ENCODE measurements at places on chromosomes 12 and 14.

GRCh38 chr14:36580856-36581831 lies 1.3 kb downstream of the NKX2-8 start:
- peak; percentile 27 for DNase-seq

GRCh38 chr12:31797230-31797872 lies 68.5 kb upstream of the AMN1 start:
- no peak for DNase-seq

- peak; percentile 18 for DNase-seq
Measured at GRCh38 chr14:94540031-94540794, 21.0 kb upstream of the SERPINA4 start.

DNA sequence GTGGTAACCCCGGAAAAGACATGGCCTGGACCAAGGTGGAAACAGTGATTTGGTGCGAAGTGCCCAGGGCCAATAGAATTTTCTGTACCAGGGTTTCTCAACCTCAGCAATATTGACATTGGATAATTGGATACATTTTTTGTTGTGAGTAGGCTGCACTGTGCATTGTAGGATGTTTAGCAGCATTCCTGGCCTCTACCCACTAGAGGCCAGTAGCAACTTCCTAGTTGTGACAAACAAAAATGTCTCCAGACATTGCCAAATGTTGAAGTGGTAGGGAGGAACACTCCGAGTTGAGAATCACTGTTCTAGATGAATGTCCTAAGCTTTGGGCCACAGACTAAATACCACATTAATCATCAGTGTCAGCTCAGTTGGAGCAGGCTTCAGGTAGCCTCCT lies 6.2 kb upstream of the CGRRF1 start:
- DNase-seq, result peak; percentile 21

DNA sequence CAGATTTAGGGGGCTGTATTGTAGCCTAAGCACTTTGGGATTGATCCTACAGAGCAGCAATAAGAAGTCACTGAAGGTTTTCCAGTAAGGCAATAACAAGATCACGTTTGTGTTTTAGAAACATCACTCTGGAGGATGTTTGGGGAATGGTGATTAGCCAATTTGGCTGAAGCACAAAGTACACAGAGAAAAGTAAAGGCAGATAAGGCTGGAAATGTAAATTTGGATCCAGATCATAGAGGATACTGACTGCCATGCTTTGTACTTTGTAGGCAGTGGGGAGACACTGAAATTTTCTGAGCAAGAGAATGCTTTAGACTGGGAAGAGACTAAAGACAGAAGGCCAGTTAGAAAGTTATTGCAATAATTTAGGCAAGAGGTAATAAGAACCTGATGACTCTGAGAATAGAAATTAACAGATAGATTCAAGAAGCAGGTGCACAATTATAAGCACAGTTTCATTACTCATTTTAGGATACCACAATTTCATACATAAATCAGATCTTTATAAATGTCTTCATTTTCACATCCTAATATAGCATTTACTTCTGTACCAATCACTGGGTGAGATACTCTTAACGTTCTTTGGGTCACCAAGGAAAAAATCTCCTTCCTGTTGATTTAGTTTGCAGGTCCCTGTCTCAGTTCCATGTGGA lies 314.5 kb upstream of the GARIN6 start:
- DNase-seq, result peak; percentile 1

GRCh38 chr12:63382930-63383329 lies 231.9 kb upstream of the AVPR1A start:
- no peak for DNase-seq

DNA sequence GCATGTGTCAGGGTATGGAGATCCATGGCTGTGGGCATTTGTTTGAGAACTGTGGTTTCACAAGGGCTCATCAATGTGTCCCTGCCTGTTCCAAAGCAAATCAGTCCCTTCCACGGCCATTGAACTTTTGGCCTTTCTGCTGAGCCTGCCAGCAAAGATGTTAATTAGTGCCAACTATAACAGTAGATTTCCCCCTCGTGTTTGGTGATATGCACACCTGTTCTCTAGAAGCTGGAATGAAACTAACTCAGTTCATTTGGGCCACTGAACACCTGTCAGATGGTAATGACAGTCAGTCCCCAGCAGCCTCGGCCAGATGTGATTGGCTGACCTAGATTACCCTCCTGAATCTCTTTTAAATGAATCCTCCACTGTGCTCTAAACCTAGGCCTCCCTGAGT lies 43.2 kb downstream of the IRAK3 start:
- peak; percentile 38 for DNase-seq

DNA sequence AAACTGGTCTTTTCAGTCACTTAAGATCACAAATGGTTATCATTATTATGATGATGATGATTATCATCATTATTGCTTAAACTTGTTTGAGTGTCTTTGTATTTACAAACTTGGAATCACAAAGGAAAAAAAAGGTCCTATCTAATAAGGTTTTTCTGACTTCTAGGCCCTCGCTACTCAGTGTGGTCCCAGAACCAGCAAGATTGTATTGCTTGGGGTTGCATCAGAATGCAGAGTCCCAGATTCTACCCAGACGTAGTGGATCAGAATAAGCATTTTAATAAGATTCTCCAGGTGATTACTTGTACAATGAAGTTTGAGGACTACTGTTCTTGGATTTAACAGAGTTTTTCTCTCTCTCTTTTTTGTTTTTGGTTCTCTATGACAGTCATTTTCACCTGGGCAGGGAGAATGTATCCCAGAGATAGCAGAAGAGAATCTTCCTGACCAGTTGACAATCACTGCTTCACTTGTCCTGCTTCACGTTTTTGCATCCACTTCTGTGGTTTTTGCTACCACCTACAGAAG lies 29.3 kb upstream of the PPP1R12A start:
- DNase-seq, result no peak

DNA sequence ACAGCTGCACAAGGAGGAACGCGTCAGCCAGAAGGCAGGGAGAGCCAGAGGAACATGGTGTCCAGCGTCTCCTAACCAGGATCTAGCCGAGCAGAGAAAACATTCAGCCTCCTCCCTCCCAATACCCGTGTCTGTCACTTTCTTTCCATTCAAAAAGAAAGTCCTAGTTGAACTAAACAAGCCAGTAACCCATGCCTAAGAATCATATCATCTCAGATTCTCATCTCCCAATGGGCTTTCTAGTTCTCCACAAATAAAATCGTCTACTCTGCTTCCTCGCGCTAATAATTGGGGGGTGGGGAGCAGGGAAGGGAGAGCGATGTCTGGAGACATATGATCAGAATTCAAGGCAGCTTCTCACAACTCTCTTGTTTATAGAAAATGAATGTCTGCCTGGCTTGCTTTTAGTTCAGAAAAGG lies 7.4 kb downstream of the NKX2-1 start:
- no peak for DNase-seq

DNA sequence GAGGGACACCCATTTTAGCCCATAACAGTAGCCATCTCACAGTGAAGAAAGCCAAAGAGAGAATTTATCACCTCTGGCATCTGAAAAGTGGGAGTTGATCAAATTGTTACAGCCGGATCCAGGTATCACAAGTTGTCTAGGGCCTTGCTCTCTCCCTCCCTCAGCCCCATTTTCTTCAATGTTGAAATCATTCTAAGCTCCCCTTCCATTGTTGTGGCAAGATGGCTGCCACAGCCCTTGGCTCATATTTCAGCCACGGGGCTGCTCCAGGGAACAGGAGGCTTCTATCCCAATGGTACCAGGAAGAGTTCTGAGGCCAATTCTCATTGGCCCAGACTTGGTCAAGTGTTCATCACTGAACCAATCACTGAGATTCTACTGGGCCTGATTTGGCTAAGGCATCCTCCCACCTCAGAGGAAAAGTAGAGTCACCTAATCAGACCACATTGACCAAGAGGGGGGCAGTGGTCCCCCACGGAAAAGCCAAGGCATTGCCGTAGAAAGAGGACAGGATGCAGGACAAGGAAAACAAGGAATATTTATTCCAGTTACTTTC lies 106.2 kb downstream of the GPATCH2L start:
- no peak for DNase-seq

DNA sequence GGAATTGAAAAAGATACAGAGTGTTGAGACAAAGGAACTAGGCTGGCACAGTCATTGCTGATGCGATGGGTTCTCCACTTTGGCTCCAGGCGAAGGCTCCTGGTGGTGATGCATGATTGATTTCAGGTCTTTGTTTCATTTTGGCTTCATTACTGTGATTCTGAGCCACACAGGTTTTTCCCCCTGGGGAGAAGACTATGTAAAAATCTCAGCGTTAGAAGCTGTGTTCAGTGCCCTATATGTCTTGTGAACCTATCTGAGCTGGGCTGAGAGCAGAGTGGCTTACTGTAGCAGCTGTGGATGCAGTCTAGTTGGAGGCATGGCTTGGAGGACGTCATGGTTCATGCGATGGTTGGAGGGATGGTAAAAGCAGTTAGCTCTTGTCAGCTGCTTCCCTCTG lies 54.0 kb downstream of the GPATCH2L start:
- DNase-seq, result no peak

DNA sequence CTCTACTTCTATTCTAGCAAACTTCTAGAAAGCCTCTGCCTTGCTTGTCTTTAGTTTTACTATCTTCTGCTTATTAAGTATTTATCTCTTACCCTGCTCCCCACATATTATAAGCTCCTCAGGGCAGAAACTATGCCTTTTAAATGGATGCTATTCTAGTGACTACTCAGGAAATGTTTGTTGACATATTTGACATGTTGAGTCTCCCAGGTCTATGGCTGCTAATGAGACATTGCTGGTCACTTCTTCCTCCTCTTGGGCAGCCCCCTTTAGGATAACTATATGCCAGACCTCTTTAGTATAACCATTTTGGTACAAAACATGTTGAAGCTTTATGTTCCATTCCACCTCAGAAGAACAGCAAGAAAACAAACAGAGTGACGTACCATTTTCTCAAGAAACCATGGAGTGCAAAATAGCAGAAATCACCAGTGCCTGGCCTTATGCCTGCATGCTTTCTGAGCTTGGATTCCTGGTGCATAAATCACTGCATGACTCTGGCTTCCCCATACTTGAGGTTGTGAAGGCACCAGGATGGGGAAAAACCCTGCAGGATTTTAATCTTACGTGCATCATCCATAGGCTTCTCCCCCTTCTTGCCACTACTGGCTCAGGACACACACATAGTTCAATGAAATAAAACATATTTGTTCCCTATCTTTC lies 202.6 kb downstream of the TMX1 start:
- DNase-seq, result no peak

DNA sequence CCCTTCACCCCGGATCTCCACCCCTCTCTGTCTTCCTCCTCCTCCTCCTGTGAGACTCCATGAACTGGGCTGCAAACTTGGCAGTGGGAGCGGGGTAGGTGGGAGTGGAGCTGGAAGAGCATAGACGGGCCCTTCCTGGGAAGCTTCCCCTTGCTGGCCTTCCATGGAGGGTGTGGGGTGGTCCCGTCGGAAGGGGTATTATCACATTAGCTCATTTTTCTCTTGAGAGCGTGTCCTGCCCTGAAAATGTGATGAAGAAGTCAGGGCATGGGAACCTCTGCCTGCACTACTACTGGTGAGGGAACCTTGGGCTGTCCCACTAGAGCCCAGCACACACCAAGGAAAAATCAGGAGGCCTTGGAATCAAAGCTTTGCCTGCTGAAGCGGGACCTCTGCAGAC lies 66.5 kb downstream of the CACNA1C start:
- no peak for DNase-seq

DNA sequence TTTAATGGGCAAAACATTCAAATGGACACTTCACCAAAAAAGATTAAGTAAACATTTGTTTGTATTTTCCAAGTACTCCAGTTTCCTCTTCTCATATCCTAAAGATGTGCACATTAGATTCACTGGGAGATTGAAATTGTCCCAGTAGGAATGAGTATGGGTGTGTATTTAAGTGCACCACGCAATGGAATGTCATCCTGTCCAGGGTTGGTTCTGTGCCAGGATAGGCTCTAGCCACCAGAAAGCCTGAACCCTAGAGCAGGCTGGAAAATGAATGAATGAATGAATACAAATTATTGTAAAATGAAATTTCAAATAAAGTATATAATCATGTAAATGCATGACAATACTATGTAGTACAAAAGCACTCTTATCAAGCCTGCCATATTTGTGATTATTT lies 14.0 kb downstream of the CEP83 start:
- no peak for DNase-seq

GRCh38 chr14:86802726-86803125 lies 1190.3 kb downstream of the GALC start:
- no peak for DNase-seq

- no peak for DNase-seq
Measured at GRCh38 chr14:47662466-47662865, 12.9 kb downstream of the MDGA2 start.

GRCh38 chr12:96399120-96399918 lies 920 bp downstream of the CDK17 start:
- DNase-seq, result peak; percentile 81

- DNase-seq, result peak; percentile 71
Measured at GRCh38 chr14:96225745-96226151, 21.1 kb downstream of the BDKRB2 start.
